Activated CD8-positive, alpha-beta T cell treated with anti-CD3 and anti-CD28 coated beads, Interleukin-2, amount 10 ng/mL, durations not matched to agents 7 days and 5 days (primary cell): ENCODE measurements at places on chromosomes 12 and 14. TPM values are rescaled to one million over a fixed set of nuclear protein-coding genes. Genes with fewer than 3 reads are reported as not detected.
A peak's percentile ranks its signal among the peaks of the same experiment; 100 is the strongest.

DNA sequence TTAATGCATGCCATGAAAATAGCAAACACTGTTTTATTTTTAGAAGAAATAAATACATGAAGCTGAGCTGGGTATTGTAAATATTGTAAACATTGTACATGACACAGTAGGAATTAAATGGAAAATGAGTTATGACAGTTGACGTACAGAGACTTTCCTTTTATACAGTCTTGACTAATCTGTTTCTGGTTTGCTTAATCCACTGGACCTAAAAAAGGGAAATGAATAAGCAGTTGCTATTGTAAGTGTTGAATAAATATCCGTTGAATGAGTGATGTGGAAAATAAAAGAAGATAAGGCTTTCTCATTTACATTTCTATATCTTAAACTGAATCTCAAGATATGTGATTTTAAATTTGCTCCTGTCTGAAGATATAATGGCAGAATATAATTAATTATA, 15.0 kb downstream of the PMCH start:
- no peak for DNase-seq

DNA sequence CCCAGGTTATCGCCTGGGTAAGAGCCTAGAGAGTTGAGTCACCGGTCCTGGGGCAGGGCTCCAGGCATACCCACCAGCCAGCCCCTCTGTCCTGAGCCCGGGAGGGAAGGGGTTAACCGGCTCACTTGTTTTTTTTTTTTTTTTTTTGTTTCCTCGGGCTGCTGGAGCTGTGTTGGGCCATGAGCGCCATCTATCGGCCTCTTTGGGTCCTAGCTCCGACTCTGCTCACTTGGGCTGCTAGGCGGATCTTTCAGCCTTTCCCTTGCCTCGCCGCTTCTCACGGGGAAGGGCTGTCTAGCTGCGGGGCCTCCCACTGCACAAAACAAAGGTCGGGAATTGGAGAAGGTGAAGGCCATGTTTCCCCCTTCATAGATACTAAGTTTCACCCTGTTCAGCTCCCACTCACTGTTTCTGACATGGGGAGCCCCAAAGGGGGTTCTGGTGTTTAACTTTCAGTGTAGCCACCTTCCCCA, 2.8 kb upstream of the SMUG1 start:
- DNase-seq = peak; percentile 85

GRCh38 chr12:47099610-47100009, 19.9 kb upstream of the AMIGO2 start:
- DNase-seq = no peak

GRCh38 chr14:98512501-98513251, 759.3 kb downstream of the BCL11B start:
- DNase-seq = no peak

- no peak for DNase-seq
These were observed 66.4 kb upstream of the ARHGAP5 start for GRCh38 chr14:32010604-32011125.

DNA sequence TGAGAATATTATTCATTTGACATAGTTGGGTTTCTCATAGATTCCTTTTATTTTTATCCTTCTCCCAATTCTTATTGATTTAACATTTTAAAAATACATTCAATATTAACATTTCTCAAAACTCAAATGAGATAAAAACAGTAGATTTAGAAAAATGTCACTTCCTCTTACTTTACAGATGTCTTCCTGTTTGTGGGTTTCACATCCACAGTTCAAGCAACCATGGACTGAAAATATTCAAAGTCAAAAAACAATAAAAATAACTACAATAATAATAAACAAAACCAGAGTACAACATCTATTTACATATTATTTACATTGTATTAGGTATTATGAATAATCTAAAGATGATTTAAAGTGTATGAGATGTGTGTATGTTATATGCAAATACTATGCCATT, 111.3 kb upstream of the SLC16A7 start:
- no peak for DNase-seq

- DNase-seq = no peak
These were observed 208.3 kb downstream of the BCL11B start for GRCh38 chr14:99063620-99064225.

GRCh38 chr14:103008768-103009357, 48.5 kb downstream of the CDC42BPB start:
- no peak for DNase-seq

PMCH gene
- total RNA-seq = not detected

POLE gene
- 200 TPM for total RNA-seq

GPD1 gene
- 0.82 TPM for total RNA-seq
